ENCODE measurements at places on chromosomes 7 and 10. TPM values are rescaled to one million over a fixed set of nuclear protein-coding genes. Genes with fewer than 3 reads are reported as not detected.

GRCh38 chr7:13099154-13099795 lies 411.8 kb downstream of the ARL4A start:
- no peak overlapping the region for H3K27ac ChIP-seq
- H3K36me3 ChIP-seq, result no peaks in the 10 kb centered on the region
- peaks cover 19% of the 10 kb centered on the region for H3K4me1 ChIP-seq
- no peaks in the 10 kb centered on the region for H3K27me3 ChIP-seq
- no peak overlapping the region for H3K4me3 ChIP-seq
- peak; percentile 21 for DNase-seq

The ZMIZ2 gene
- 91.4 TPM for total RNA-seq

GRCh38 chr7:33127085-33127484 lies 2.3 kb upstream of the BBS9 start:
- H3K4me3 ChIP-seq, result no peak overlapping the region
- no peak overlapping the region for H3K27ac ChIP-seq
- no peak for DNase-seq

GRCh38 chr7:66213637-66214036 lies 8.5 kb downstream of the TPST1 start:
- no peak for DNase-seq
- no peaks in the 10 kb centered on the region for H3K36me3 ChIP-seq
- no peak overlapping the region for H3K27ac ChIP-seq
- peaks cover 21% of the 10 kb centered on the region for H3K27me3 ChIP-seq

DNA sequence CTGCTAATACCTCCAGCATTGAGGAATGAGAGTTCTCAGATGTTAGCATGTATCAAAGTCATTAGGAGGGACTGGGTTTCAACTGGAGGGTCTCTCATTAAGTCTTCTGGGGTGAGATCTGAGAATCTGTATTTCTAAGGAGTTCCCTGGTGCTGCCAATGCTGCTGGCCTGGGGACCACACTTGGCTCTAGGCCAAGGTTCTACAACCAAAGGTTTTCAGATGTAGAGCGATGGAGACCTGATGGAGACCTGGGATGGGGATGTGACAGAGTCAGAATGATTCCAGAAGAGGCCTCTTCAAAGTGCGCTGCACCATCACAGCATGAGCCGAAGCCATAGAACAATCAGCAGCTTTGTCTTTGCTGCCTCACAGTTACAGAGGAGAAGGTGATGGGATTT lies 27.2 kb downstream of the ST8SIA6 start:
- H3K27ac ChIP-seq, result peak overlapping the region; percentile 92
- H3K27me3 ChIP-seq, result peaks cover 8% of the 10 kb centered on the region

The ATOH7 gene
- total RNA-seq, result not detected

- peaks cover 11% of the 10 kb centered on the region for H3K4me1 ChIP-seq
- DNase-seq, result no peak
- peaks cover 44% of the 10 kb centered on the region for H3K36me3 ChIP-seq
- H3K4me3 ChIP-seq, result no peak overlapping the region
- H3K27ac ChIP-seq, result no peak overlapping the region
These were observed 4.0 kb upstream of the MRPS24 start for GRCh38 chr7:43873300-43873699.

DNA sequence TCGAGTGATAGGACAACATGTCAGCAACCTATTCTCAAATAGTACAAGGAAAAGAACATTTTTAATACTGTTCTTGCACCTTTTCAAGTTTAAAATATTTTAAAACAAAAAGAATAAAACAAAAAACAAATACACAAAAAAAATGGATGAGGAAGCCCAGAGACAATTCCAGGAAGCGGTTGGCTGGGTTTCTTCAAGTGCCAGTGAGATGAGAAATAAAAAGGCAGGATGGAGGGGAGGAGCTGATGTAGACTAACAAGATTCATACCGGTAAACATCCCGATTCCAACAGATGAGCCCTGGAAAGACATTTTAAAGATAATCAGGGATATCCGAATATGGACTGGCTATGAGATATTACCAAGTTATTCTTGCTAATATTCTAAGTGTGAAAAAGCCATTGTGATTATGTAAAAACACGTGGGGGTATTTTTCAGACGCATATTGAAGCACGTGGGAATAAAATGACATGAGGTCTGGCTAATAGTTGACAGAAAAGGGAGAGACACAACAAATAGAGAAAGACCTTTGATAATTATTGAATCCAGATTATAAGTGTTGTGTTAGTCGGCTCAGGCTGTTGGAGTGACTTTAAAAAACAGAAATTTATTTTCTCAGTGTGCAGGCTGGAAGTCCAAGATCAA lies 101.3 kb upstream of the LRRC4 start:
- H3K27ac ChIP-seq, result no peak overlapping the region
- H3K4me3 ChIP-seq, result no peak overlapping the region
- DNase-seq, result no peak
- H3K36me3 ChIP-seq, result no peaks in the 10 kb centered on the region

The BLNK gene
- not detected for total RNA-seq

- no peak for DNase-seq
- no peaks in the 10 kb centered on the region for H3K27me3 ChIP-seq
- H3K36me3 ChIP-seq, result no peaks in the 10 kb centered on the region
- no peak overlapping the region for H3K27ac ChIP-seq
- no peaks in the 10 kb centered on the region for H3K4me1 ChIP-seq
- H3K4me3 ChIP-seq, result no peak overlapping the region
These were observed 20.2 kb upstream of the CPA5 start for GRCh38 chr7:130324306-130324943.

The CALHM1 gene
- total RNA-seq, result 0.58 TPM

DNA sequence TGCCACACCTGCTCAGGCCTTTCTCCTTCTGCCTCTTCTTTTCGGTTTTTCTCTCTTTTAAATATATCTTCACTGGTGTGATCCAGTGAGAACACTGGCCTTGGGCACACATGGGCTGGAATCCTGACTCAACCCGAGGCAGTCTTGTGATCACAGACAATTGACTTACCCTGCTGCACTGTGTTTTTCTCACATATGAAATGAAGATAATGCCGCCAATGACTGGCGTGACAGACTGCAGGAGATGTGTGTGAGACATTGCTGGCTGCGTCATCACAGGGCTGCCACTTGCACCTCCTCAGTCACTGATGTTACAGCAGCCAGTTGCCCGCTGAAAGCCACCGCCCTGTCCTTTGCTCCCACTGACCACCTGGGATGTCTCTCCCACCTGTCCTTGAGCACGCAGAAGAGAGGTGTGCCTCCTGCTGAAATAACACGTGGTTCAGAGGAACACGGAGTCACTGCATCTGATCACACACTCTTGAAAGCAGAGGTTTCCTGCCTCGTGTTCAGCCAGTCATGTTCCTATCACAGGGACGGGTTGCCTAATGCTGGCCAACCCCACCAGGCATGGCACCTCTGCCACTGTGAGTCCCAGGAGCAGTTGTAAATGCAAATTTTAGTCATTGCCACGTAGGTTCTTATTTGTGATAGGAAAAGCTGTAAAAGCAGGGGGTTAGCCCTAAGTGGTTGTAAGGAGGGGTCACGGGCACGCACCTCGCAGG lies 124.6 kb upstream of the LANCL2 start:
- no peak overlapping the region for H3K27ac ChIP-seq
- DNase-seq, result no peak
- no peaks in the 10 kb centered on the region for H3K4me1 ChIP-seq
- H3K27me3 ChIP-seq, result peaks cover 10% of the 10 kb centered on the region
- H3K4me3 ChIP-seq, result no peak overlapping the region
- H3K36me3 ChIP-seq, result no peaks in the 10 kb centered on the region

DNA sequence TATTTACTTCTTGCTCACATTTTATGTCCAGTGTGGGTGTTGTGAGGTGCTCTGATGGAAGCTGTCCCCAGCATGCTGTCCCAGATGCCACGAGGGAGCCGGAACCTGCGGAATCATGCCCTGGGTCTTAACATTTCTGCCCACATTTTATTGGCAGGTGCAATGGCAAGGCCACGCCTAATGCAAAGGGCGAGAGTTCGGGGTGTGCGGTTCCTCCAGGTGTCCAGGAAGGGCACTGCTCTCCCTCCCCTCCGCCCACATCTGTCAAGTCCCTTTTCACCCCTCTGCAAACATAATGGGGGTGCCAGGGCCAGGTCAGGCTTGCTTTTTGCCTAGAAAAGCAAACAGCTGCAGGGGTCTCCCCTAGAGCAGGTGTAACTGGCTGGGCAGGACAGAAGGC lies 16.4 kb downstream of the PDAP1 start:
- peaks cover 73% of the 10 kb centered on the region for H3K36me3 ChIP-seq
- peaks cover 32% of the 10 kb centered on the region for H3K4me1 ChIP-seq
- H3K27me3 ChIP-seq, result no peaks in the 10 kb centered on the region
- H3K4me3 ChIP-seq, result no peak overlapping the region

DNA sequence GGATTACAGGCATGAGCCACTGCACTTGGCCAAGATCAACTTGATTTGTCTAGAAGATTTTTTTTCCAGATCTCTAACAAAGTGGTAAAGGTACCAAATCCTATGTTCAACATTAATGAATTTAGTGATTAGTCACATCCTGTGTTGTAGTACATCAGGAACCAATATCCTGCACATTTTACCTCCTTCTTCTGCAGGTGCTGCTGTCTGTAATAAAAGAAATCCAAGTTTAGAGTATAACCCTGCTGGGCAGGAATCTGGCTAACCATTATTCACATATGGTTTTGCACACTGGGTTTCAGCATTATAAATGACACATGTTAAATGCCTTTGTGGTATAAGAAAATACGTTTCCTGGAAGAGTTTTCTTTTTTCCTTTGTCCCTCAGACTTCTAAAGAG lies 10.8 kb downstream of the PARD3 start:
- H3K36me3 ChIP-seq, result no peaks in the 10 kb centered on the region
- DNase-seq, result no peak
- no peak overlapping the region for H3K4me3 ChIP-seq

The ITIH5 gene
- total RNA-seq, result not detected

DNA sequence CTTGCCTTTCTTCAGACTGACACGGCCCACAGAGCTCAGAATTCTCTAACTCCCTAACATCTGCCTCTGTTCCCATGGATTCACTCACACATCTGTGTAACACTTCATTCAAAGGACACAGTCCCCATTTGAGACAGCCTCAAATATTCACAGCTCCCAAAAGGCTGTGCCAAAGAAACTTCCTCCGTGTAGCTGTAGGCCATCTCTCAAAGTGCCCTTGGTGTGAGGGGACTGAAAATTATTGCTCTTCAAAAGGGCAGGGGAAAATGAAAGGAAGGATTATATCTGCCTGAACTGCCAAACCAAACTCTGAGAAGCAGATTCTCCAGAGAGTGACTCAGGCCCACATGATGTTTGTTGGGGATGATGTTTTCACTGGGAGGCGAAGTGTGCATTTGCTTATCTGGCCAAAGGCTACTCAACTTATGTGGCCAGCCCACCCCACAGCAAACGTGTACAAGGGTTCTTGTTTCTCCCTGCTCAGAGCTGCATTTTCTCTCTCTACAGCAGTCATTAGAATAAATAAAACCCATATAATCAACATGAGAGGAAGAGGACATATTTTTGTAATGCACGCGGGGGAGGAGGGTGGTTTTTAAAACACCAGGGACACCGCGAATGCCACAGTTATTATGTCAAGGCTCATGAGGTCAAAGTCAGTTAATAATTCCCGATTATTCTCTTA lies 302.4 kb upstream of the NFE2L3 start:
- no peak overlapping the region for H3K4me3 ChIP-seq
- peaks cover 16% of the 10 kb centered on the region for H3K4me1 ChIP-seq
- no peak overlapping the region for H3K27ac ChIP-seq
- H3K27me3 ChIP-seq, result peaks cover 55% of the 10 kb centered on the region
- H3K36me3 ChIP-seq, result no peaks in the 10 kb centered on the region
- no peak for DNase-seq

The ZEB1 gene
- 50.4 TPM for total RNA-seq

GRCh38 chr7:33873981-33874750 lies 31.2 kb upstream of the BMPER start:
- H3K27ac ChIP-seq, result no peak overlapping the region
- no peaks in the 10 kb centered on the region for H3K27me3 ChIP-seq
- no peak overlapping the region for H3K4me3 ChIP-seq
- H3K36me3 ChIP-seq, result no peaks in the 10 kb centered on the region
- no peaks in the 10 kb centered on the region for H3K4me1 ChIP-seq

DNA sequence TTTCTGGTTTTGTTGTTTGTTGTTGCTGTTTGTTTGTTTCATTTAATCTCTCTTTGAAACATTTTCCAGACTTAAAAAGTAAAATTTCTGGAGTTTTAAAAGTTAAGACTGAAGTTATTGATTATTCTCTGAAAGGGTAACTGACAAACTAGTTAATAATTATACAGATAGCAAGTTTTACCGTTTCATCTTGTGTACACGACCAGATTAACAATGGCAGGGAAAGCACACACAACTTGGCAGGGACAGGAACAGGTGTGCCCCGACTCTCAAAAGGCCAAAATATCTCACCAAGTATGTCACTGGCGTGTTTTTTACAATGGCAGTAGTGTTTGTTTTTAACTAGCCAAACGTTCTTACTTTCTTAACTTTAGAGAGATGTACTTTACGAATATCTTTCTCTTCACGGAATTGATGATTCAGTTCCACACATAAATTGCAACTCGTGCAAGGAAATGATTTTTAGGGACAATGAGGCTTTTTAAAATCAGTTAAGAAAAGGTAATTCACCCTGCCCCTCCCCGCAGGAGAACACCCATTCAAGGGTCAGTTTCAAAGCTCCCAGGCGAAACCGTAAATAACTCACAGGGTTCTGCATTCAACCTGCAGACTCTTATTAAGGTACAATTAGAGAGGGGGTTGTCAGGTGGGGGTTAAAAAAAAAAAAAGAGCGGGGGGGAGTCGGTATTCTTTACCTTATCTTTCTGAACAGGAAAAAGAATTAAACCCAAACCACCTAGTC lies 3.5 kb downstream of the CTBP2 start:
- H3K4me1 ChIP-seq, result peaks cover 4% of the 10 kb centered on the region
- H3K27ac ChIP-seq, result no peak overlapping the region
- H3K27me3 ChIP-seq, result peaks cover 59% of the 10 kb centered on the region

The KLF14 gene
- not detected for total RNA-seq

The KMT2C gene
- total RNA-seq, result 63.4 TPM

The TBL2 gene
- total RNA-seq, result 29.0 TPM

The FAM13C gene
- total RNA-seq, result not detected

GRCh38 chr10:110208614-110209453 lies 1.4 kb downstream of the MXI1 start:
- H3K27ac ChIP-seq, result peak overlapping the region; percentile 91
- H3K36me3 ChIP-seq, result peaks cover 21% of the 10 kb centered on the region
- peaks cover 40% of the 10 kb centered on the region for H3K4me1 ChIP-seq
- peaks cover 18% of the 10 kb centered on the region for H3K27me3 ChIP-seq

GRCh38 chr7:133369130-133369529 lies 116.3 kb downstream of the EXOC4 start:
- no peak overlapping the region for H3K4me3 ChIP-seq
- DNase-seq, result no peak
- H3K27me3 ChIP-seq, result no peaks in the 10 kb centered on the region
- H3K4me1 ChIP-seq, result peaks cover 10% of the 10 kb centered on the region
- H3K36me3 ChIP-seq, result no peaks in the 10 kb centered on the region

The MRLN gene
- not detected for total RNA-seq

DNA sequence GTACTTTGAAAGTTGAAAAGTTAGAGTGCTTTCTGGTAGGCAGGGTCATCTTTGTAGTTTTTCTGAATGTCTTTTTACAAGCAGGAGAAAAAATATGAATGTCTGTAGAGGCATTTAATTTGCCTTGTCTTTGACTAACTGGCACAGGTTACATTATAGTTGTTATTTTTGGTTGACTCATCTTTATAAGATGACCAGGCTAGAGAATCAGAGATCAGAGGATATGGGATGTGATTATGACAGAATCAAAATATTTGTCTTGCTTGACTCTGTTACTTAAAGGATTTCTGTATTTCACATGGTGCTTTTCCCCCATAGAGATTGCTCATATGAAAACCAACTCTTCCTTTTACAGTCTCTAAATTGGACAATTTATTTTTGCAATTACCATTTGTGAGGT lies 2.4 kb downstream of the ZMYND11 start:
- H3K4me3 ChIP-seq, result no peak overlapping the region
- no peaks in the 10 kb centered on the region for H3K27me3 ChIP-seq
- no peak for DNase-seq
- H3K4me1 ChIP-seq, result peaks cover 31% of the 10 kb centered on the region
- no peak overlapping the region for H3K27ac ChIP-seq
- no peaks in the 10 kb centered on the region for H3K36me3 ChIP-seq
